Smooth muscle cell of trachea (primary cell): ENCODE measurements at places on chromosomes 3 and 15. TPM values are rescaled to one million over a fixed set of nuclear protein-coding genes. Genes with fewer than 3 reads are reported as not detected.

STRIT1 gene
- not detected in 2 replicates for total RNA-seq

DZIP3 gene
- total RNA-seq, result 16.5 and 25.5 TPM in 2 replicates

STAB1 gene
- total RNA-seq, result 0.17 and 1.6 TPM in 2 replicates

TM6SF1 gene
- 3.0 and 3.3 TPM in 2 replicates for total RNA-seq

SCAPER gene
- total RNA-seq, result 6.5 and 8.9 TPM in 2 replicates

GOLGA8F gene
- total RNA-seq, result under 0.01 TPM in 1 of 2 replicates, not detected in the other

SLC28A1 gene
- not detected in 2 replicates for total RNA-seq

PPP2R3A gene
- total RNA-seq, result 16.7 and 20.5 TPM in 2 replicates

NDN gene
- total RNA-seq, result 59.6 and 132 TPM in 2 replicates

AADACL2 gene
- total RNA-seq, result not detected in 2 replicates

RAB27A gene
- total RNA-seq, result 12.1 and 22.3 TPM in 2 replicates

CERS3 gene
- total RNA-seq, result not detected in 2 replicates

WDR93 gene
- total RNA-seq, result not detected in 2 replicates

CELF6 gene
- 0.15 and 0.17 TPM in 2 replicates for total RNA-seq

TICRR gene
- total RNA-seq, result 0.33 and 4.7 TPM in 2 replicates

KBTBD12 gene
- not detected in 2 replicates for total RNA-seq

MYEF2 gene
- total RNA-seq, result 1.3 and 7.3 TPM in 2 replicates

CHRNA7 gene
- total RNA-seq, result under 0.01 TPM in 1 of 2 replicates, not detected in the other

KBTBD13 gene
- total RNA-seq, result under 0.01 and 0.17 TPM in 2 replicates

SLC27A2 gene
- 0.15 TPM in 1 of 2 replicates, not detected in the other for total RNA-seq

RTP4 gene
- 2.8 and 3.3 TPM in 2 replicates for total RNA-seq
